ENCODE measurements at places on chromosomes 4 and X.

GRCh38 chr4:41400296-41400695, 137.7 kb upstream of the LIMCH1 start:
- no peak for DNase-seq

DNA sequence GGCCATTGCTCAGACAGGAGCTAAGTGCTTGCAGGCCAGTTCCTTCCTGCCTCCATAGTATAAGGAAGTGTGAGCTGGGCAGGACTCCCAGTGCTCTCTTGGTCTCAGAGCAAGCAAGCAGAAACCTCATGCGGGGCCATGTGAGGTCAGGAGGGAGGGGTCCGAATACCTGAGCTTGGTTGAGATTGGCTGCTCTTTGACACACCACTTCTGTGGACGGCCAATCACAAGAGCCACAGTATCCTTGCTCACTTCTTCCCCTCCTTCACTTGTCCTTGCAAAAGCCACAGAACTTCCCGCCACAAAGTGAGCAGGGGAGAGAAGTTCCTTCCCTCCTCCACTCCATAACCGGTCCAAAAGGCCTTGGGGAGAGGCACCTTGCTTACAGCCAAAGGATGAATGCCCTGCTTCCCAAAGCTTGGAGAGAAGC, 56.7 kb downstream of the PRPS1 start:
- DNase-seq = no peak

DNA sequence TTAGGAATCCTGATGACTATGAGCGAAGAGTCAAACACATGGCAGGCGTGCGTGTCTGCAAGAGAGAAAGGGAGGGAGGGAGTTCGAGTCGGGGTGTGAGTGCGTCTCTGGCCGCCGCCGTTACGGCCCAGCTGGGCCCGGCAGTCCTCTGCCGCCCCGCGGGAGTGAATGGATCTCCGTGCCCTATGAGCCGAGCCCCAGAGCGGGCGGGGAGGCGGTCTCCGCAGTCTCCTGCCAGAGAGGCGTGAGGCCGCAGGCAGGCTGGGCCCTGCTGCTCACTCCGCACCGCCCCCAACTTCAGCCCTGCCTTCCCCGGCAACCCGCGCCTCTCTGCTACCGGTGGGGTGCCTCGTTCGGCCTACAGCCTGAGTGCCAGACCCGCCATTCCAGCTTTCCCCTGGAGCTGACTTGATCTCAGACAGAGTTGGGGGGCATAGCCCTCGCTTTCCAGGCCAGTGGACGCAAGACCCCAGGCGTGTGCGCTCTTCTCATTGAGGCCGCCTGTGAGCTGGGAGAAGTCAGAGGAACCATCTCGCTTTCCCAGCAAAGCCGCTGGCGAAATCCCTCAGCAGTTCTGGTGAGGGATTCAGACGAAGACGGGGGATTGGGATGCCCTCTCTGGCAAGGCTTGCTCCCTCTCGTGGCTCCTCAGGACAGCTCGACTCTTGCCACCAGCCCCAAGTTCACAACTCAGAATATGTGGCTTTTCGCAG, 1.4 kb downstream of the SLC16A2 start:
- peak; percentile 63 for DNase-seq

DNA sequence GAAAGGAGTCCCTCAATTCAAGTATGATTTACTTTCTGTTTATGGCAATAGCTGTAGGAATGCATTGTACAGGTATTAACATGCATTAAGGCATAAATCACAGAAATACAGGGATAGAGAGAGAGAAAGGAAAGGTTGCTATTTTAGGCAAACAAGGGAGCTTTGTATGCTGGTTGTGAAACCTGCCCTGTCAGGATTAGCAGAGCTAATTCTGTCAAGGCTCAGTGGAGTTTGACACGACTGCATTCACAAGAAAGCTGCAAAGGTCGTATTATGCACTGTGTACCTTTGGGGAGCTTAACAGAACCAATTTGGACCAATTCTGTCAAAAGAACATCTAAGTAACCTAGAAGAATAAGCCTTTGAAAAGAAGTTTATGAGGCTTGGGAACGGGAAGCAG, 239.3 kb downstream of the GRIA2 start:
- no peak for DNase-seq

DNA sequence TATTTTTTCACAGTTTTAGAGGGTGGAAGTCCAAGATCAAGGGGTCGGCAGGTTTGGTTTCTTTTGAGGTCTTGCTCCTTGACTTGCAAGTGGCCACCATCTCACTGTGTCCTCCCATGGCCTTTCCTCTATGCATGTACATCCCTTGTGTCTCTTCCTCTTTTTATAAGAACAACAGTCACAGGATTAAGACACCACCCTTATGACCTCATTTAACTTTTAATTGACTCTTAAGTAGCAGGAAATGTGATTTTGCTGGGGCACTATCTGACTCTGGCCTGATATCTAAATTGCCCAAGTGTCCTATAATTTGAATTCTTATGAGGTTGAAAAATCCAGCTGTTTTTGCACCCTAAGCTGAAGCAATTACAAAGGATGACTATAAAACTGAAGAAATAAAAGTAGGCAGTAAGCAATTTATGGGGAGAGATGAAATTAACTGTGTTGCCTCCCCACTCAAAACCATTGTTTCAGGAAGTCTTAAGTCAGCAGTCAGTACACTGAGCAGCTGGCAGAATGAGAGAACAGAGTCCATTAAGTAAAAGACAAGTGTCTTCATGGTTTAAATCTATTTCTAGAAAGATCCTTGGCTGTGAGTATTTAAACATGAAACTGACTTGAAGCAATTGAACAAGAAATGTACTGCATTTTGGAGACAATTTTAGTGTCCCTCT, 601.3 kb downstream of the SPRY1 start:
- DNase-seq = no peak

GRCh38 chr4:69617083-69617694, 22.3 kb downstream of the UGT2A2 start:
- DNase-seq = no peak

DNA sequence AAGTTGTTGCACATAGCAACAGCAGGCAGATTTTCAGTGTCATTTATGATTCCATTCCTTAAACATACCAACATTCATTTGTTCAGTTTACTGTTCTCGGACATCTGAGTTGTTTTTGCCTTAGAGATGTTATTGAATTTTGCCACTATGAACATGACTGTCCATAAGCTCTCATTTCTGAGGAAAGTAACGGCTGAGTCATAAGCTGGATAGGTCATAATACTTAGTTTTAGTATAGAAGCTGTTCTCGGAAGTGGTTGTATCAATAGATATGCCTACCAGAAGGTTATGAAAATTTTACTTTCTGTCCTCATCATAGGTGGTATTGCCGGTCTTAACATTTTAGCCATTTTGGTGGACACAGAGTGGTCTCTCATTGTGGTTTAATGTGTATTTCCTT, 157.1 kb upstream of the CLNK start:
- DNase-seq = no peak

- DNase-seq = peak; percentile 15
Observed at GRCh38 chr4:152591396-152591795, 55.5 kb upstream of the FBXW7 start.

Measured in AG08395 (cell line).